Activated CD8-positive, alpha-beta memory T cell treated with anti-CD3 and anti-CD28 coated beads for 4 hours (primary cell): ENCODE measurements at places on chromosomes 12 and 14.

GRCh38 chr14:82528016-82528415 is 994.4 kb upstream of the SEL1L start:
- DNase-seq, result no peak

GRCh38 chr14:87155856-87156488 is 837.0 kb downstream of the GALC start:
- no peak for DNase-seq

- DNase-seq, result no peak
These were observed 85.0 kb downstream of the KIF26A start for GRCh38 chr14:104223101-104224041.

- no peak for DNase-seq
These were observed 142.8 kb downstream of the VRK1 start for GRCh38 chr14:96940009-96940408.

DNA sequence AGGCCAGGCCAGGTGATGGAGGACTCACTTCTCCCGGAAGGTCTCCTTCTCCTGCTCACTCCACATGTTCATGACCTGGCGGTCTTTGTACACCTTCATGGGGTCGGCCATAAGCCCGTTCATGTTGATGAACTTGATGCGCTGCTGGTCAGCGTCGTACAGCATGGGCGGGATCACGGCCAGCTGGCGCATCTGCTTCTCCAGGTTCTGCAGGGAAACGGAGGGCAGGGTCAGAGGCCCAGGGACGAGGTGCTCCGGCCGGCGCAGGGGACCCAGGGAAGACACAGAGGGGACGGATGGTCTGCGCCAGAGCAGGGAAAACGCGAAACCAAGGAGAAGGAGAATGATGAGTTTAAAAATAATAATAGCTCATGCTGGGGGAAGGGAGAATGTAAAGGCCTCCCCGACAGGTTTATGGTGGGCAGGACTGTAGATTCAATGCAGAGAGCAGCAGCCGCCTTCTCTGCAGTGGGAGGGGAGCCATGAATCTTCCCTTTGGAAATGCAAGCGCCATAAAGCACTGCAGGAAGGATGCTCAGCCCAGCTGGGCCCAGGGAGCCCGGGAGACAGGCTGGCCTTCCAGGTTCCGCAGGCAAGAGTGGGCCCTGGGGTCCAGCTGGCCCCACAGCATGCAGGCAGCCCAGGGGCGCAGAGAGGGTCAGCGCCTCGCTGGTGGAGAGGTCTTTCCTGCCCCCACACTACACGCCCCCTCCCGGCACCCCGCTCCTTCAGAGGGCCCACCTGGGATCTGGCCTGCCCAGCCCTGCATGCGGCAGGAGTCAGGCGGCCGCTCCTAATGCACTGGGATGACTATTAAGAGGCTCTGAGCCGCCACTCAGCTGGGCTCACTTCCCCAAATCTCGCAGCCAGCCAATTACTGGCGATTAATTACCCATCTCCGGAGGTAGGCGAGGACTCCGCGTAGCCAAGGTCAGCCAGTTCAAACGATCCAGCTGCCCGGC is 132.0 kb downstream of the RFLNA start:
- DNase-seq, result no peak

- DNase-seq, result no peak
These were observed 688 bp downstream of the ULK1 start for GRCh38 chr12:131894981-131895639.

DNA sequence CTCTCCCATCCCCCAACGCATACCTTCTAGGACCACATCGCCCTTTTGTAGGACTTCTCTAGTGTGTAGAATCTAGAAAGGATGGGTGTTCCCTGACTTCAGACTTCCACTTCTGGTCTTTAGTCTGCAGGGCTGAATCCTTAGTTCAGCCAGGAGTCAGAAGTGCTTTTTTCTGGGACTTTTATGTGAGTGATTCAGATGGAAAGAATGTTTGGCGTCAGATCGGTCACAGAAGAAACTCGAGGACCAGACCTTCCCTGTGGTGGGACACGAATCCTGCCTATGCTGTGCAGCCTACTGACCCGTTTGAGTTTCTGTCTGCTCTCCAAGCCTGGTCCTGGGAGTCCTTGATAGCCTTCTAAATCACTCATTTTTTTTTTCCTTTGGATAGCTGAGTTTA is 165.4 kb upstream of the SSTR1 start:
- DNase-seq, result no peak

DNA sequence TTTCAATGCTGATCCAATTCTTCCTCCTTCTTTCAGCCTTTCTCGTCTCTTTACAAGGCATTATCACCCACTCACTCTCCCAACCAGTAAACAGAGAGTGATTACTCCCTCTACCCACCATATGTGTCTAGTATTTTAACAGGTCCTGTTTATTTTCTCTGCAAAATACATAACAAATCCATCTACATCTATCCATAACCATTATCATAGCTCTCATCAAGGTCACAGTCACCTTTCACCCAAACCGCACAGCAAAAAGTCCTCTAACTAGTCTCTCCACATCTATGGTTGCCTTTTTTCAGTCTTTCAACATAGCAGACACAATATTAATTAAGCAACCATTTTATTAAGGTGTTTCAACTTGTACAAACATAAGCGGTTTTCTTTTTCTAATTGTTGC is 21.9 kb upstream of the RERG start:
- no peak for DNase-seq

- DNase-seq, result no peak
These were observed 162.7 kb downstream of the ETV6 start for GRCh38 chr12:11812241-11812585.

DNA sequence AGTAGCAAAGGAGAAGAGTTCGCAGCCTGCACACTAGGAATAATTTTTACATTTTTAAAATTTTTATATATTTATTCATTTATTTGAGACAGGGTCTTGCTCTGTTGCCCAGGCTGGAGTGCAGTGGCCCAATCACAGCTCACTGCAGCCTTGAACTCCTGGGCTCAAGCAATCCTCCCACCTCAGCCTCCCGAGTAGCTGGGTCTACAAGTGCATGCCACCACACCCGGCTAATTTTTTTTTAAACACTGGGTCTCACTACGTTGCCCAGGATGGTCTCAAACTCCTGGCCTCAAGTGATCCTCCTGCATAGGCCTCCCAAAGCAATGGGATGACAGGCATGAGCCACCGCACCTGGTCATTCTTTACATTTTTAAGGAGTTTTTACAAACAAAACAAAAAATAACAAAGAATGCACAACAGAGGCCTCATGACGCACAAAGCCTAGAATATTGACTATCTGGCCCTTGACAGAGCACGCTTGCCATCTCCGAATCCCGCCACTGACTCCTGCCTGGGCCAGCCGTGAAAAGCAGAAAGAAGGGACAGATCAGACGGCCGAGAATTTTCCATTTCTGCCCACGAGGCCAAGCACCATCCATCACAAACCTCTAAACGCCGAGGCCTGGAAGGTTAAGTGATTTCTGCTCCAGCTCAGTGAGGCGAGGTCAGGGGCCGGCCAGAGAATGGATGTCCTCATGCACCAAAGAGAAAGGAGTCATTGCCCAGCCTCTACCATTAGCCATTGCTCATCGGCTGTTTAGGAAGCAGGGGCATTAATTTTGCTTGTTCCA is 120.0 kb downstream of the SCARB1 start:
- DNase-seq, result no peak

GRCh38 chr14:24958271-24958670 is 91.7 kb downstream of the STXBP6 start:
- DNase-seq, result no peak

- DNase-seq, result no peak
These were observed 30.9 kb downstream of the CCDC92 start for GRCh38 chr12:123941624-123942237.

DNA sequence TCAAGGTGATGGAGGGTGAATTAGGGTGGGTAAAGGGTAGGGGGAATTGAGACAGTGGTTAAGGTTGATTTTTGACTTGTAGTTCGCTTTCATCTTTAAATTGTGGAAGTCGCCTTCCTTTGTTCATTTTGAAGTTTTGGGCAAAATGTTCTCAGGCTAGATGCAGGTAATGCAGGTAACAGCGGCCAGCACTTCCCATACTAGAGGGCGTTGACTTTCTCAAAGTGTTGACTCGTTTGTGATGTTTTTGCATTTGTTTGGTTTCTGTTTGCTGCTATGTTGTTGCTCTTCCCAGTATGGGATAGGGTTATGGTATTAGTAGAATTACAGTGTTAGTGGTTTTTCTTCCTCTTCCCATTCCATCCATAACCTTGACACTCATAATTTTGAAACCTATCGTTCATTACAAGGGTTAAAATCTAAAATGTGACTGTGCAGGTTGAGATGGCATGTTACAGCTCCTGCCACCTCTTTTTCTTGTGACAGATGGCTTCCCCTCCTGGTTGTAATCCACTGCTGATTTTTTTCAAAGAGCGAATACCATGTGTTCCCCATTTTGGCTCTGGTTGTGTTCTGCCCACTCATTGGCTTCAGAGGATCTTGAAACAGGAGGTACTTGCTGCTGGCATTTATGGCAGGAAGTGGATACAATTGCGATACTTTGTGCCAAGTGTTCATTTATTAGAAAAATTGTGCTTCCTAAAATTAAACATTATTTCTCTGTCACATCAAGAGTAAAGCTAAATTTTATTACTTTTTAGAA is 57.1 kb downstream of the ERC1 start:
- no peak for DNase-seq

DNA sequence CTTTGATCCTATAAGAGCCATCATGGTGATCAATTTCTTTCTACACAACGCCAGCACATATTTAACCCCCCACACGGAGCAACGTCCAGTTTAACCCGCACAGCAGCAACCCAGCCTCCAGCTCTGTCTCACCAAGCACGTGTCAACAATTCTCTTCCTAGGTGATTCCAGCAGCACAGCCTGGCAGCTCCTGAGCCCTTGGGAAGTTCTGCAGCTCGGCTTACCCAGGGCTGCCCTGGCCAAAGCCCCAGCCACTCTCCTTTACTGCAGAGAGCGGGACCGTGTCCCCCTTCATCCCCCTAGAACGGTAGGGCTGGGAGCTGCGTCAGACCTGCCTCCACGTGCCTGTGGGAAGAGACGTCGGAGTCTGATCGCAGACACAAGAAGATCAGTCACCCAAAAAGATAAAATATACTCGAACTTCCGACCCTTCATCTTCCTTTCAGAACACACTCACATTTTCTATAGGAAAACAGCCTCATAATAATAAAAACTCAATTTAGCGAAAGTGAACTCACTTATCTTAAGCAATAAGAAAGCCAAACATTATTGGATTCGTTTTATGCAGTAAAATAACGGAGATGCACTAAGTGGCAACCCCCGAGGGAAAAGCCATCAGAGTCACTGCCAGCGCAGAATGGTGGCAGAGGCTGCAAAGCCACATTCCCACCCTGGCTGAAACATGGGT is 7.6 kb downstream of the TMEM121 start:
- no peak for DNase-seq

GRCh38 chr12:11949738-11950411 is 120.9 kb upstream of the BCL2L14 start:
- DNase-seq, result no peak

- no peak for DNase-seq
These were observed 398.2 kb upstream of the PDE3A start for GRCh38 chr12:19970116-19970515.

GRCh38 chr14:54658836-54659235 is 91.9 kb downstream of the SAMD4A start:
- DNase-seq, result no peak

DNA sequence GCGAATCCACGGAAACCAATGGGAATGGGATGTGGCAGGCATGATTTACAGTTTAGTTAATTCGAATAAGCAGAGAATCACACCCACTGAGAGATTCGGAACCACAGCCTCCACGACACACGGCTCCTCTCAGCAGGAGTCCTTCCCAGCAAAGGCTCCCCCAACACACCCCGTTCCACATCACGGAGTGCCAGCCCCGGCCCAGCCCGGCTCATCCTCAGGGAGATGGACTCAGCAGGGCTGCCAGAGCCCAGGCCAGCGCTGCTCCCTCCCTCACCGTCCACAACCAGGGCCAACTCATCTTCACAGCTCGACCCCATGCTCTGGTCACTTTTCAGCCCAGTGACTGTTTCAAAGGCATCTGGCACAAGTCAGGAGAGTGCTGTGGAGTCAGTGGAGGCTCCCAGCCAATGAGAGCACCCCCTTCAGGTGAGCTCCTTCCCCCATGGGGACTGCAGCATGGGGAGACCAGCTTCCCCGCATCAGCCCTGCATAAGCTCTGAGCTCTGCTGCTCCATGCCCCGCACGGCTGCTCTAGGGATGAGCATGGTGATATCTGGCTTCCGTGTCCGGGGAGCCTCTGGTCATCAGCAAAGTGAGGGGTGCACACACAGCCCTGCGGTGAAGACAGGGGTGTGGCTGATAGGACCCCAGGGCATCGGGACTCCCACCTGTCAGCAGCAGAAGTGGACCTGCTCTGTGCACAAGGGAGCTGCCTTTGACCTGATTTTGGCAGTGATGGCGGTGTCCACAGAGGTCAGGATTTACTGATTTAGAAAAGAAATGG is 238.8 kb upstream of the SFSWAP start:
- no peak for DNase-seq

DNA sequence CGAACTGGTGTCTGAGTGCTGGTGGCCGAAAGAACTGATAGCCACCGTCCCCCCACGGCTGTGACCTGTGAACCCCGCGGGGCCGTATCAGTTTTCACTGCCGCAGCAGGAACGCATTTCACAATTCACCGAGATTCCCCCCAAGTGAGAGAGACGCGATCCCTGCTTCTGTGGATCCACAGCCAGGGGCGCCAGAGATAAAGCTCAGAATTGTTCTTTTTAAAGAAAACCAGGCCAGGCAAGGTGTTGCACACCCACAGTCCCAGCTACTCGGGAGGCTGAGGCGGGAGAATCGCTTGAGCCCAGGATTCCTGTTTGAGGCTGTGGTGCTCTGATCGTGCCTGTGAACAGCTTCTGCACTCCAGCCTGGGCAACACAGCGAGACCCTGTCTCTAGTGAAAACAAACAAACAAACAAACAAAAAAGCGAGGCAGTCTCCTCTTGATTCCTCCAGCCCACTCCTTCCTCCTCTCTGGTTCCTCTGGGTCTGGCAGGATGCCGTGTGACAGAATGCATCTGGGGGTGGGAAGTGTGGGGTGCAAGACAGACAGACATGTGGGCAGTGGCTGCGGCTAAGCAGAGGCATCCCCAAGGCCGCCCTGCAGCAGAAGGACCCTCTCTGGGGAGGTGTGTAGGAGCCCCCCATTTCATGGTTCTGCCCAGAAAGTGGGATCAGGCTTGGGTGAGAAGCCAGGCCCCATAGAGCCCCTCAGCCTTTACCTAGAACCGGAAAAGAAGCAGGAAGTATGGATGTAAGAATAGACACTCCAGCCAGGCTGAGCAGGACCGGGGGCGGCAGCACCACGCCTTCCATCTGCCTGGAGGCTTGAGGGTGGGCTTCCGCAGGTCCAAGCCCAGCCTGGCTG is 39.2 kb upstream of the PPP1R13B start:
- no peak for DNase-seq

- no peak for DNase-seq
These were observed 94.6 kb upstream of the MUCL1 start for GRCh38 chr12:54759751-54760150.

DNA sequence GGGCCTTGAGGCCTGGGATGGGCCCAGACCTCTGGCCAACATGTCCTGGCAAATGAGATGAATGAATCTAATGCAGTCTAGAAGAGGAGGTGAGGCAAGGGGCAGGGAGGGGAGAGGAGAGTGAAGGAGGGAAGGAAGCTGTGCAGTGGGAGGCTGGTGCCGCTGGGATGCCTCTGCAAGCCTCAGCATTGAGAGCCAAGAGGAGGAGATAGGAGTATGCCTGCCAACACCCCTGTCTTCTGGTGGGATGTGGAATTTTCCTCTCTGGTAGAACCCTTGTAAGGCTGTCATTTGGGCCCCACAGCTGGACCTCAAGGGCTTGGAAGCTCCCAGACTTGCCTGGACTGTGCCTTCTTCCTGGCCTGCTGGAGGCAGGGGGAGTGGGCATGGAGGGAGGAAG is 21.9 kb downstream of the KRT80 start:
- no peak for DNase-seq
